Fibroblast of villous mesenchyme (primary cell): ENCODE measurements at places on chromosomes 1 and 21. TPM values are rescaled to one million over a fixed set of nuclear protein-coding genes. Genes with fewer than 3 reads are reported as not detected.

DNA sequence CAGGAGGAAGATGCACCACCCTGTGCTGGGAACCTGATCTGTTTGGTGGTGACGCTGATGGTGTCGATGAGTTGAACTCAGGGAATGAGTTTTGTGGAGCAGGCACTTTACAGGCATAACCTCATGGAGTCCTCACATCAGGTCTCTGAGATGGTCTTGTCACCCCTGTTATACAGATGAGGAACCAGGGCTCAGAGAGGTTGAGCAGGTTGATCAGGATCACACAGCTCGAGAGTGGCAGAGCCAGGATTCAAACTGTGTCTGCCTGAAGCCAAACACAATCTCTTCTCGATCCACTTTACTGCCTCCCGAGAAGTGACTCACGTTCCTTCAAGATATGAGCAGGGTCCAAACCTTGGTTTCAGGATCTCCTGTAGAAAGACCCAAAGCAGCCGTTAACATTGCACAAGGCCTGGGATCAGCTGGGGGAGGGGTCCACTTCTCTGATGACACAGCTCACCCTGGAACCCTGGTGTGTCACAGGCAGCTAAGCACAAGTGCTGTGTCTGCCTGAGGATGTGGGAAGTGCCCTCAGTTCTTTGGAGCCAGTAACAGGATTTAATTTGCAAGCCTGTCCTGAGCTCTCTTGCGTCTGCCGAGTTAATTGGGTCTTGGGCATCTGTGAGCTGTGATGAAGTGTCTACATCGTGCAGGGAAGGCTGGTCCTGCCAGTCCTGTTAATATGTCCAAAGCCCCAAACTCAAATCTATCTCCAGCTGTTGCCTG is 65.4 kb upstream of the STUM start:
- DNase-seq: no peak

DNA sequence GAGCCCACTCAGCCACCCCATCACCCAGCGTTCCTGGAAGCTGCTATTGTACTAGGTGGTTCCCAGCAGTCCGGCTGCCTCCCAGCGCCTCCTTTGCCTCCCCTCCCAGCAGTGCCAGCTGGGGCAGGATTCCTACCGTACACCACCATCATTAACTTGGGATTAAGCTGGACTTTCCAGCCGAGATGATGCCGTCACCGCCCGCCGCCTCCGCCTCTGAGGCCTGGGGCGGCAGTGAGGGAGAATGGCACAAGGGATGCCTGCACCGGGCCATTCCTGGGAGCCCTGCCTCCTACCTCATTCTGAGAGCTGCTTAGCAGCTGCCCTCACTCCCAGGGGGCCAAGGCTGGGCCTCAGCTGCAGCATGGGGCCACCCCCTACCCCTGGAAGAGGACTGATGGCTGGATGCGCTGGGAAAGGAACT is 13.2 kb downstream of the CNTN2 start:
- DNase-seq: no peak

DNA sequence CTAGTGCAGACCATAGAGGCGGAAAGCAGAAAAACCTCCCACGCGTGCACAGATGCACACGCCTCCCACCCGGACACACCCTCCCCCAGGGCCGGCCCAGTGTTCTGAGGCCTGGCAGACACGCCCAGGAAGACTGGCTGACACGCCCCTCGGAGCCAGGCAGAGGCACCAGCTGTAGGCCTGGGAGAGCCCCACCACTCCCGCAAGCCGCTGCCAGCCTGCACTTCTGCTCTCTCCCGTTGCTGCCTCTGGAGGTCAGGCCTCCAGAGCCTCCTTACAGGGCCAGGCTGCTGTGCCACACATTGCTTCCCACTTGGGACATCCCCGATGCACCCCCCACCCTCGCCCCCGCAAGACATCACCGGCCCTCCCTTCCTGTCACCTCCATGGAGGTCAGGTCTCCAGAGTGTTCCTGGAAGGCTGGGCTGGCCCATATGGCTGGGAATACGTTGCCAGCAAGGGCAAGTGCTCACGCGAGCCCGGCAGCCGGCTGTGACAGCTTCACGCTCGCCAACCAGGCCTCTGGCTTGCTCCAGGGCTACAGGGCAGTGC is 40.4 kb downstream of the CASZ1 start:
- DNase-seq: peak; percentile 17

- no peak for DNase-seq
Measured at GRCh38 chr1:194347200-194347599, 1160.8 kb upstream of the B3GALT2 start.

DNA sequence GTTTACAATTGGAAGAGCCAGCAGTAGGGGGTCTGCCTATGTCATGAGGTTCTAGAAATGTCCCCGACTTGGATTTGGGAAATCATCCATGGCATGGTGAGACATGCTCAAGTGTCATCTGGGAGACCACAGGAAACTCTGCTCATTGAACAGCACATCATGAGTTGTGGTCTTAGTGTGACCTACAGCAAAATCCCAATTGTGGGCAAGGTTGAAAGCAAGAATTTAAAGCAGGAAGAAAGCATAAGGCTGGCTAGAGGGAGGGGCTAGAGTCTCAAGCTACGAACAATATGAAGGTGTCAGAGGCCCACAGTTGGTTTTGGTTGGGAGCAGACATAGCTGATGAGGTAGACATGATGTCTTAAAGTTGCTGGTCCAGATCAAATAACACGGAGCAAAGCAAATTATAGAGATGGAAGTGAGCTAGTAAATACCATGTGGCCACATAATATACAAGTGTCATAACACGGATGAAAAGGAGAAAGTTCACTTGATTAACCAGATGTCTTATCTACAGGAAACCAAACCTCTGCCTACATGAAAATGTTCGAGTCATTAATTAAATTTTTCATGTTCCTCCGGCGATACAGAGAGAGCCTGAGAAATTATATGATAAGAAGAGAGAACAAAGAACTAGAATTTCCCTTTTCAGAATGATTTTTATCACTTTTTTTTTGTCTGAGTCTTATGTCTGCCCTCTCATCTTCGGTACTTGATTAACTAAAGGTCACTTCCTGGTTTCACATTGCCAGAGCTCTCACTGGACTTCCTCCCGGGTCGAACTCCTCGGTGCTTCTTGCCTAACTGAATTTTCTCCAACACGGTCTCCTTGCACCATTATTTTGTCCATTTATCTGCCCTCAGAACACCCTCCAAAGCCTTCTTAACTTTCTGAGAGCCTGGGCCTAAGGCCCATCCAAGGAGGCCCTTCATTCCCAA is 67.5 kb upstream of the DUSP10 start:
- DNase-seq: no peak

CYP4A11 gene
- not detected in 2 replicates for total RNA-seq

OR14K1 gene
- total RNA-seq: not detected in 2 replicates

ANGPTL7 gene
- not detected in 2 replicates for total RNA-seq

DNA sequence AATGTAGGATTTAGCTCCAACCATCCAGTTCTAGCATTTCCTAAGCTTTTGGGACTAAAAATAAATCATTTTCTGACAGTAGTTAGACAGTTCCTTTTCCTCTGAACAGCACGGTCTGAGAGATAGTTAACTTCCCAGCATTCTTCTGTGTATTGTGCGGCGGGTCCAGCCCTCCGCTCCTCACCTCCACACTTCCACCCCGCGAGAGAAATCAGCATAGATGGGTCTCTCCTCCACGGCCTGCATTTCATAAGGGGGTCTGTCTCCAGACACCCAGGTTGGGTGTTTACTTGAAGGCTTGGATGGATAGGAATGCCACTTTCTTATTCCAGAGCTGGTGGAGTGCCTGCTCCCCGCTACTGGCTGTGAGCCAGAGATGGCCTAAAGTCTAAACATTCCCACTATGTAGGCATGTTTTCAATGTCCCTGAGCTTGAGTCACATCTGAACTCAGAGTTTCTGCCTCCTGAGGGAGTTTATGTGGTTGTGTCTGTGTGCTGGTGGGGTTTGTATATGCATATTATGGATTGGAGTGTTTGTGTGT is 38.0 kb upstream of the PPP2R5A start:
- DNase-seq: peak; percentile 69

DNA sequence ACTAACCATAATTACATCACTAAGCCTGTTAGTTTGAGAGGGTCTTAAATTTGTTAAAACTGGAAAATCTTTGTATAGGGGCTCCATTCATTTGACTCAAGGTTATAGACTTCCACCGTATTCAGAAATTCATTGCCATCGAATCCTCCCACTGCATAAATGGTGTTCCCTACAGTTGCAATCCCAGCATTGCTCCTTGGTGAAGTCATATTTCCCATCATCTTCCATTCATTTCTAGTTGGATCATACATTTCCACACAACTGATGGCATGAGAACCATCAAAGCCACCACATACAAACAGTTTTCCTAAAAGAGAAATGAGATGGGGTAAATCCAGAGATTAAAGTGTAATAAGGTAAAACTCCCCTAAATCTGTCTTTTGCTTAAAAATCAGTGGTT is 19.1 kb downstream of the IVNS1ABP start:
- DNase-seq: no peak

- no peak for DNase-seq
Measured at GRCh38 chr1:171217658-171218443, 30.4 kb upstream of the FMO1 start.
